Sigmoid colon (tissue), 7 donors: ENCODE measurements at places on chromosomes 5 and 9. TPM values are rescaled to one million over a fixed set of nuclear protein-coding genes. Genes with fewer than 3 reads are reported as not detected.

DNA sequence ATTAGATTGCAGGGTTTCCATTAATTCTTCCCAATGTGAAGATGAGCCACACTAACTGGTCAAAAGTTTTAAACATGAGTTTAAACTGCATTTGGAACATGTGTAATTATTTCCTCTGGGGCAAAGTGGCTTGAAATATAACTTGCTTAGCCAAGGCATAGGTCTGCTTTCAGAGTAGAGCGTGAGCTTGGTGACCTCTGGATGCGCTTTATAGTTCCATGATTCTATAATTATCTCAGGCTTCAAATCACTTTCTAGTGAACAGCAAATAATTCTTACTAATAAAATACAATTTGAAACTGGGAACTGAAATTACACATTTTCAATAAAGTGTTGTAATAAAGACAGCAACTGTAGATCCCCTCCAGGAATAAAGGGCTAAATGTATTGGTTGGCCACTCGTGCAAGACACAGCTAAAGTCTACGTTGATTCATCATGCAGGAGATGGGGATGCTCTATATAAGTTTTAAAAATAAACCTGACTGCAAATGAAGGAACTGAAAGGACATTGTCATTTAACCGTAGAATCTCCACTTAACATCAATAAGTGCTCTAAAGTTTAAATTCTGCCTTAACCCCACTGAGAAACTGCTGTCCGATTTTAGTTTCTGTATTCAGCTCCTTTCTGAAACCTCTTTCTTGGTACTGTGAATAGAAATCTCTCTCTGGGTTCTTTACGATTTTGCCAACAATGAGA is 460.0 kb downstream of the PSAT1 start:
- DNase-seq: no peak

LCN1 gene
- total RNA-seq: not detected

PTGR1 gene
- 33.9 TPM for total RNA-seq

DNA sequence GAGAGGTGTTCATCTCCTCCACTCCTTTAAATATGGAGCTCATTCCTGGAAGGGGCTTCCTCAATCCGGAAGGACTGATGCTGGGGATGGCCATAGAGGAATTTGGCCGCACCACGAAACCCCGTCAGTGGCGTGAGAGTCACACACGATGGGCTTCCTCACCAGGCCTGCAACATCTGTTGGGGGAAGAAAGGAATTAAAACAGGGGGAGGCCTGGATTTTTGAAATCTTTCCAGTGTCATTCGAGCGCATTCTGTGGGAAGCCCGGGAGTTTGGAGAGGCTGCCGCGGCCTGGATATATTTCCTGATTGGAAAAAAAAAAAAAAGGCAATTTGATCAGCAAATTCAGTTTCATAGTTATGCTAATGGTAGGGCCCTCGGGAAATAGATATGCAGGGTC is 76.3 kb upstream of the ORM1 start:
- no peak for DNase-seq

- no peak for DNase-seq
Measured at GRCh38 chr5:107518616-107519015, 152.1 kb downstream of the EFNA5 start.

SMC2 gene
- total RNA-seq: 7.8 TPM

- no peak for DNase-seq
Measured at GRCh38 chr9:15967068-15967467, 414.2 kb downstream of the CCDC171 start.

DDX4 gene
- not detected for total RNA-seq

- no peak for DNase-seq
Measured at GRCh38 chr5:33524476-33524875, 83.7 kb downstream of the TARS1 start.

DNA sequence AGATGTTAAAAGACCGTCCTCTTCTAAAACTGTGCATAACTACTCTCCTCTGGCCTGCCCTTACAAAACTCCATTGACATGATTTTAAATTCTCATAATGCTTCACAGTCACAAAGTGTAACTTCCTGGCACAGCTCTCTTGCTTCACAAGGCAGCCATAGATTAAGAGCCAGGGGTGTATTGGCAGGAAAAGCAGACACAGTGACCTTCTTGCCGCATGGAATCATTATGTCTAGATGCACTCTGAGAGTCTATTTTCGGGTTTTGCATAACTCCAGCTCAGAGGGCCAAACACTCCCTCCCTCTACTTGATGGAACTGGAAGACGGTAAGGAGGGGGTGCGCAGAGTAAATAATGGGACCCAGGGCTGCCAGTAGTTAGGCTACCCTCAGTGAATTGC is 110.1 kb downstream of the MARCHF3 start:
- no peak for DNase-seq

DNA sequence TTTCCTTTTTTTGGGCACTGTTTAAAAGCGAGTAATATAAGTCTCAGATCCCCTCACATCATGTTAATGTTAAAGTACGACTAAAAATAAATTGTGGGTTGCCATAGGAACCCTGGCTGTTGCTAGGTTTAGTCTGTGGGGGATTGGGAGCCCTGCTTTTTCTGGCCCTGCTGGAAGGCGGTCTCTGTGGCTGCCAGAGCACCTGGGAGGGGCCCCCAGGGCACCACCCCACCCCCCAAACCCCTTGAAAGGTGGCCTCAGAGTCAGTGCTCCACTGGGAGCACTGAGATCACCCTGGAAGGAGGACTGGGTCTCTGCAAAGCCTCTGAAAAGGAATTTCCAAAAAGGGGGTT is 66.2 kb upstream of the NEURL1B start:
- DNase-seq: no peak

NEUROG1 gene
- not detected for total RNA-seq

GRCh38 chr9:107118863-107119624 is 164.0 kb upstream of the RAD23B start:
- no peak for DNase-seq

DNA sequence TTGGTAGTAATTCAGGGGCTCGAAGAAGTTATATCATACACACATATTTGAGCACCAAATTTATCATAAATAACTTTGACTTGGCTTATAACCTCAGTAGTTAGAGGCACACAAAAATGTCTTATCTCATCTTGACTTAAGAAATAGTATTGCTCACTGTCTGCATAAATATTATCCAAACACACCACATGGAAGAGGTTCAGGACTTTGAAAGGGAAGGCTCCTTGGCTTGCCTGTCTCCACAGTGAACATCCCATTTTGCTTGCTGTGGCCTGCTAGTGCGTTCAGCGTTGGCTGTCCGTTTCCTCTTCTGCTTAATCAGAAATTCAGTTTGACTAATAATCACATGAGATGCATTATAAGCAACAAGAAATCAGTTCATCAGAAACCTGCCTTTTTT is 13.9 kb downstream of the GRXCR2 start:
- no peak for DNase-seq

RABL6 gene
- 45.7 TPM for total RNA-seq

DNA sequence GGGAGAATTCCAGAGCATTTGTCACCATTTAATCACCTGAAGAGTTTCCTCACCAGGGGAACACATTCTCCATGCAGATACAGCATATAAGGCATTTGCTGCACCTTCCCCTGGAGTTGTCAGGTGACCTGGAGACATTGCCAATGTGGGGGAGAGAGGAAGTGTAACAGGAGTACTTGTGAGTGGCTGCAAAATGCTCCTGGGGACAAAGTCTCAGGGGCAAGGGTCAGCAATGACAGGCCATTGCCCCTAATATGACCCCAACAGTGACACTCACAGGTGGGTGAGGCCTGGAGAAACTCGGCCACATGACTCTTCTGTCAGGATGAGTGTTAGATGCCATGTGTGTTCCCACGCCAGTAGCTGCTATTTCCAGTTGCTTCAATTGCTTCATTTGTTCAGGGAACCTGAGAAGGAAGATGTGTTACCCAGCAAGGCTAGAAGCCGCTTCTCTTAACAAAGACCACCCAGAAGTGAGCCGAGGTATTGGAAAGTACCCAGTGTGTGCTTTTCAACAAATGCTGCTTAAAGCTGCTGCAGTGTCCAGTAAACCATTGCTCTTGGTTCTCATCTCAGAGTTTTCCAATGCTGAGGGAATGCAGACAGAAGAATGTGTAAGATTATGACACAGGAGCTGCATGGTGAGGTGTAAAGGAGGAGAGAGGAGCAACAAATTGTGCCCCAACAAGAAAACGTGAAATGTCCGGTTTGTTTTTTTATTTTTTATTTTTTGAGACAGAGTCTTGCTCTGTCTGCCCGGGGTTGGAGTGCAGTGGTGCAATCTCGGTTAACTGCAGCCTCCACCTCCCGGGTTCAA is 128.2 kb upstream of the SLC44A1 start:
- no peak for DNase-seq

- peak; percentile 39 for DNase-seq
Measured at GRCh38 chr9:134982311-134982710, 64.6 kb upstream of the FCN1 start.

GRCh38 chr5:178984145-178985072 is 10.7 kb downstream of the GRM6 start:
- DNase-seq: no peak

DNA sequence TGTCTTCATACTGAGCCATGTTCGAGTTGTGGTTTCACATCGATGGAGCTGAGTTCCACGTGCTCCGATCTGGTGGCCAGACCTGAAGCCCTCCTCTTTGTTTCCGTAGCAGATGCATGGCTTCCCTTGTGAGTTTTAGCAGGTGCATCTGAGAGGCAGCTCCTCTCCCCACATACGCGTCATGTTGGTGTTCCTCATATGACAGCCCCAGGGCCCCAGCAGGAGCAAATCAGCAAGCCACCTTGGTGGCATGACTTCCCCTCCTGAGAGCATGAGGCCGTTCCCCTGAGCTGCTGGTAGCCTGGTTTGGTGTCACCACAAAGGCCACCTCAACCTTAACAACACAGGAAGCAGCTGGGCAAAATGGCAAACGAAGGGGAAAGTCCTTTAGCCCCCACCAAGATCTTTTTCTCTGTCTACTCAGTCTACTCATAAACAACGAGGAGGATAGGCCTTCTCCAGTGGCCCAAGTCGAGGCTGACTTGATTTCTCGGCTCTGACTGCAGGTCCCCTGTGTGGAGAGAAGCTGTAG is 5.9 kb downstream of the CYFIP2 start:
- DNase-seq: no peak

DNA sequence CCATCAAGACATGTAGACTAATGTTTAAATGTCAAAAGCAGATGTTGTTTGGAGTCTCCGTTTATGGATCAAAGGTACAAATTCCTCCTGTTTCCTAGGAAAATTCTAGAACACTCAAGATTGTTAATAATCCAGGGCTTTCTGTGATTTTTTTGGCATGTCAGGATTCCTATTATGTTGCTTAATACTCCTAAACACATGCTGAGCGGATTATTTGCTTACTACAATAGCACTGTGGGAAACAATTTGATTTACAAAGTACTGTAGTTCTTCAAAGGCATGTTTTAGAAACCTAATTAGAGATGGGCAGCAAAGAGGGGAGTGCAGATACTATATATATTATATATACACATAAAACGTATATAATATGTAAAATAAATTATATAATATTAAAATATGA is 19.0 kb upstream of the SCAMP1 start:
- DNase-seq: no peak

GRCh38 chr5:158058208-158059120 is 199.5 kb upstream of the CLINT1 start:
- no peak for DNase-seq

GRCh38 chr5:84354101-84354500 is 30.6 kb downstream of the EDIL3 start:
- no peak for DNase-seq

- DNase-seq: peak; percentile 79
Measured at GRCh38 chr9:130143958-130144366, 28.2 kb upstream of the NCS1 start.

- DNase-seq: no peak
Measured at GRCh38 chr5:151577566-151577965, 13.6 kb downstream of the FAT2 start.

GRCh38 chr5:157596487-157596886 is 20.9 kb upstream of the ADAM19 start:
- DNase-seq: no peak

GRCh38 chr5:95907740-95908706 is 53.6 kb downstream of the ELL2 start:
- DNase-seq: no peak
